ENCODE measurements at places on chromosomes 12 and 14. TPM values are rescaled to one million over a fixed set of nuclear protein-coding genes. Genes with fewer than 3 reads are reported as not detected.

DNA sequence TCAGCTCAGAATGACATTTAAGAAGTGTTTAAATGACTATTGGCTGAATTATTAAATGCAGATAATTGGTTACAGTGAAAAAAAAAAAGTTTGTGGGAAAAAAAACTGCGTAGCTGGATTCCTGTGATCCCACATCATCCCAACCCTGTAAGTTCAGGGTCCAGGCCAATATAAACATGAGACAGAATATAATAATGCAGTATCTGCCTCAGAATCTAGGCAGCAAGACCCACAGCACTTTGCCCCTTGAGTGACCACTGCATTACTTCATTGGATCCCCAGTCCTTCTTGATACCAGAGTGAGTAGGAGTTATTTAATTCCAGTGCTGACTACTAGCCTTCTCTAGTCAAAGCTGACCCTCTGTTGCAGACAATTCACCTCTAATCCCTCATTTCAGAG lies 272.6 kb downstream of the CCER1 start:
- no peak for DNase-seq

Gene OTOGL
- 0.27 TPM for total RNA-seq

Gene OLR1
- total RNA-seq, result 0.55 TPM

Gene TOGARAM1
- 21.6 TPM for total RNA-seq

Gene DLK1
- total RNA-seq, result 2.8 TPM

- peak; percentile 34 for DNase-seq
Measured at GRCh38 chr12:125092108-125092871, 27.1 kb downstream of the AACS start.

- no peak for DNase-seq
Measured at GRCh38 chr14:56378475-56378877, 201.1 kb upstream of the TMEM260 start.

Gene PRPF40B
- 22.0 TPM for total RNA-seq

DNA sequence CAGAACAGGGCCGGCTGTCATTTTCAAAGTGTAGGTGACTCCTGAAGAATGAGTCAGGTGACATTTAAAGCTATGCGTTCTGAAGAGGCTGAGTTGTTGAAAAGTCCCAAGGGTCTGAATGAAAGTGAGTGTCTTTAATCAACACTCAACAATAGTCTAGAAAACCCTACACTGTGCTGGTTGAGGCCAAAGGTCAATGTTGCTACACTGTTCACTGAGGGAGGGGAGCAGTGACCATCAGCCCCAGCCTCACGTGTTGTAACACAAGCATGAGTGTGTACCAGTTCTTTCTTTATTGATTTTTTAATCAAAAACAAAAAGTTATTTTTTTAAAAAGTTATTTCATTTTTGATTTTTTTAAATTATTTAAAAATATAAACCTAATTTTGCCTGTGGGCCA lies 418.8 kb upstream of the LRFN5 start:
- DNase-seq, result no peak

- DNase-seq, result no peak
Measured at GRCh38 chr14:32698831-32699230, 239.8 kb upstream of the NPAS3 start.
